T follicular helper cell (primary cell): ENCODE measurements at places on chromosomes 2 and 18.

DNA sequence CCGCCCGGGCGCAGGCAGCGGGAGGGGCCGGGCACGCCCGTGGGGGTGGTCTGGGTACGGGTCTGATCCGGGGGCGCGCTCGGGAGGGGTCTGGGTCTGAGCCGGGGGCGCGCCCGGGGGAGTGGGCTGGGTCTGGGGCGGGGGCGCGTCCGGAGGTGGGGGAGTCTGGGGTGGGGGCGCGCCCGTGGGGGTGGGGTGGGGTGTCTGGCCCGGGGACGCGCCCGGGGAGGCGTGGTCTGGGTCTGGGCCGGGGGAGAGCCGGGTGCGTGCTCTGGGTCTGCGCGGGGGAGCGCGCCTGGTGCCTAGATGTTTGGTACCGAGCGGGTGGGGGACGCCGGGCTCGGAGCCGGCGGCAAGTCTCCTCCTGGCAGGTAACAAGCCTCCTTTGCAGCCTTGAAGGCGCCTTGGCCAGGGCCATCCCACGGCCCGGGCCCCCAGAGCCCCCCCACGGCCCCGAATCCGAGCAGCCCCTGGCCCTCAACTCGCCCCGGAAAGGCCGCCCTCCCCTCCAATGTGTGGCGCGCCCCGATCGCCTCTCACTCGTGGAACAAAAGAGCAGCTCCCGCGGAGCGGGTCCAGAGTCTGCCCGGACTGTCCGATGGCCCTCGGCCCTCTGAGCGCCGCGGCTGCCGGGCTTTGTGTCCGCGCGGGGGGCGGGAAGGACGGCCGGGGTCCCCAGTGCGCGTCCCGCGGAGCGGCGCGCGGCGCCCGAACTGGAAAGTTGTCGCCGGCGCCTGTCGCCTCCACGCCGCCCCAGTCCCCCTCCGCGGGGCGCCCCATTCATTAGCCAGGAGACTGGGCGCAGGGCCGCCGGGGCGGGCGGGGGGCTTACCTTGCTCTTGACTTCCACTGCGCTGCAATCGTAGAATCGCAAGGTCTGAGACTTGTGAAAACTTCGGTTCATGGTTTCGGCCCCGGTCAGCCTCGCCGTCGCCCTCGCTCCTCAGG, 595 bp downstream of the PARD6G start:
- no peak for DNase-seq

DNA sequence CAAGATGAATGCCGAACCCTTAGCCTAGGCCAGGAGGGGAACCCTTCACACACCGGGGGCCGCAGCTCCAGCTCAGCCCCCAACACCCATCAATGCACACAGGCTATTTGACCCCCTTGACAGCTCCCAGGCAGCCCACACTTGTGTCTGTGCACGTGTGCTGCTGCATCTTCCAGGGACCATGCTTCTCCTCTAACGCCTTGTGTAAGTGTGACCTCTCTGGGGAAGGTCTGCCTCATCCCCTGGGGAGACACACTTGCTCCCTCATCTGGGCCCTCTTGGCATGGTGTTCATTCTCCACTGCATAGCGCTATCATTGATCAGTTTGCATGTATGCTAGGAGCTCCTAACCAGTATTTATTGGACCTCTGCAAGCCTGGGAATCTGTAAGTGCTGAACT, 120.0 kb upstream of the FHL2 start:
- no peak for DNase-seq

DNA sequence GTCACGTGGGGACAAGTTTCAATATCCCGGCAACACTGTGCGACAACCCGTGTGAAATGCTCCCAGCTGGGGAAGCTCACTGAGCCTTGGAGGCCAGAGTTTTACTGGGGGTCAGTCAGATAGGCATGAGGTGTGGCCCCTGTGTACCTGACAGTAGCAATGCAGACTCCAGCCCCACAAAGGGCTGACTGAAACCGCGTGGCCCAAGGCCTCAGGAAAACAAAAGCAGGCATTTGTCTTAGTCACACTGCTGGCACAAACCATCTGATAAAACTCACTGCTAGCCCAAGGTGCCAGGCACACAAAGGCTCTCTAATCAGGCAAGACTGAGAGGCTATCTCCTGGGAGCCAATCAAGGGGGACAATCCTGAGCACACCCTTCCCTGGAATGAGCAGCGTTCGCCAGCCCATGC, 786.6 kb upstream of the RAB6C start:
- no peak for DNase-seq

DNA sequence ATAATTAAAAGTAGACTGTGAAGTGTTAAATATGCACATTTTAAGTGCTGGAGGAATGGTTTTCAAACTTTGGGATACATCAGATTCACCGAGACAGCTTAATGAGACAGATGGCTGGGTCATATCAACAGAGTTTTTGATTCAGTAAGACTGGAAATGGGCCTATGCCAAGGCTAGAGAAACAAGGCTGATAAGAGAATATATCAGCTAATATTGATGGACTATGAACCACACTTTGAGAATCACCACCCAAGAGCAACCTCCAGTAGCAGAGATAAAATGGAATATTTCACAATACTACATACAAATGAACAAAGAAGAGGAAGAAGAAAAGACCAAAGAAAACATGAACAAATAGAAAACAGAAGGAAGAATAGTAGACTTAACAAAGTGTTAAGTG, 450.2 kb upstream of the KLHL29 start:
- DNase-seq, result no peak

DNA sequence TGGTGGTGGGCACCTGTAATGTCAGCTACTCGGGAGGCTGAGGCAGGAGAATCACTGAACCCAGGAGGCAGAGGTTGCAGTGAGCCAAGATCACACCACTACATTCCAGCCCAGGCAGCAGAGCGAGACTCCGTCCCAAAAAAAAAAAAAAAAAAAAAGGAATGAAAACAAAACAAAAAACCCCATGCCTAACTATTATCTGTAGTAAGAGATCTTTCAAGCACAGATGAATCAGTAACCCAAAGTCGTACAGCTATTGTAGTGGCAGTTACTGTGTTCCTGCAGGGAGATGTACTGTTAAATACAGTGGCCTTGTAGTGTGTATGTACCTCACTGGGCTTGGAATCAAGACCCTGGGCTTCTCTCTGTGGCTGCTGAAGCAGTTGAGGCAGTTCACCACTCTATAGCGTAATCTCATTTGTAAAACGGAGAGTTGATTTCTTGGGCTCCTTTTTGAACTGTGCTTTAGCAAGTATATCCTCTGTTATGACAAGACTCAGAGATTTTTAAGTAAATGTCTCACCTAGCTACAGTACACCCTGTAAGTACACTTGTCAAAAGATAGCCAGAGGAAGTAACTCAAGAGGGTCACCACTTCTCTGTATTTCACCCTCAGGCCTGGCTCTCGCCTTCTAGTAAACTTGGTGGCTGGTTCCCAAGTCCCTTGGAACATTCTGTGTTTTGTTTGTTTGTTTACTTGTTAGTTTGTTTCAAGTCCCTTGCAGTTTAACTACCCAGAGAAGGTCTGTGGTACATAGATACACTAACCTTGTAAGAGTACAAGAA, 109.6 kb upstream of the FOSL2 start:
- DNase-seq, result no peak
